ENCODE measurements at places on chromosomes 11 and 22.

DNA sequence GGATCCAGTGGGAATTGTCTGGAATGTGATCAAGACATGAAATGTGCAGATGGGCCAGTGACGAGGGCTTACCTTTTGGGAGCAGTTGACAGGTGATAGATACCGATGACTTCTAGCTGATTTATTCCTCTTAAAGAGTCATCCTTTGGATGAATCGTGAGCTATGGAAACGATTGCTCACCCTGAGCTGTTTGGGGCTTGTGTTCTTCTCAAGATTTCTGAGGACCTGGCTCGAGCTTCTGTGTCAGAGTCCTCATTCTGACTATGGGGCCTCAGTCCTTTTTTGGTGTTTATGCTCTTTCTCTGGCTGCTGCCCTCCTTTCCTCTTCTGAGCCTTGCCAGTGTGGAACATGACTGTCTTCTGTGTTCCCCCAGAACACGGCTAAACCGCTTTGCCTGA, 11.9 kb upstream of the AMPD3 start:
- DNase-seq, result no peak

- no peak for DNase-seq
These were observed 40.9 kb downstream of the NAV2 start for GRCh38 chr11:19753451-19754106.

GRCh38 chr11:95700471-95700817, 89.1 kb downstream of the FAM76B start:
- no peak for DNase-seq

DNA sequence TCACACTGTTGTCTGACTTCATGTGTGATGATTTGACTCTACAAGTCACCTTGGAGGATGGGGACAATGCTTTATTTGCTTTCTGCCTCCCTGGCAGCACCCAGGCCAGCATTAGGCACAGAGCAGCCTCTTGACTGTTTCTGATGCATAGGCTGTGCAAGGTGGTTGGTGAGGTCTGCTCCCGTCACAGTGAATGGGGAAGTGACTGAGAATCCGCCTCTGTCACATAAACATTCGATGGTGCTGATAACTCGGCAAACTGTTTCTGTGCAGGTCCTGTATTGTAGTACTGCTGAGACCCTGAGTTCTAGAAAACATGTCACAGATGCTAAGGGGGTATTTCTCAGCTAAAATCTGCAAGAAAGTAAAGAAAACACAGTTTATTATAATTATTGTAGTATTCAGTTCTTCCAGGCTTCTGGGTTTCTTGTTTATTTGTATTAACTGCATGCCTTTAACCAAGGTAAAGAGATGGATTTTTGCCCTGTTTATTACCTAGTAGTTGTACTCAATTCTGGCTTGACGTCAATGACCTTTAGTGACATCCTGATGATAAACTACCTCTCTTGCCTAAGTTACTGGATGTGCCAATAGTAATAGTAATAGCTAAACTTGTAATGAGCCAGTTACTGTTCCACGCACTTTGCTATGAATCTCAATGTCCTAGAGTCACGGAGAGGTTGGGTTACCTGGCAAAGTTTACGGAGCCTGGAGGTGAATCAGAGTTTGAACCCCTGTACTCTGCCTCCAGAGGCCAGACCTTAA, 24.8 kb upstream of the RCN1 start:
- no peak for DNase-seq

DNA sequence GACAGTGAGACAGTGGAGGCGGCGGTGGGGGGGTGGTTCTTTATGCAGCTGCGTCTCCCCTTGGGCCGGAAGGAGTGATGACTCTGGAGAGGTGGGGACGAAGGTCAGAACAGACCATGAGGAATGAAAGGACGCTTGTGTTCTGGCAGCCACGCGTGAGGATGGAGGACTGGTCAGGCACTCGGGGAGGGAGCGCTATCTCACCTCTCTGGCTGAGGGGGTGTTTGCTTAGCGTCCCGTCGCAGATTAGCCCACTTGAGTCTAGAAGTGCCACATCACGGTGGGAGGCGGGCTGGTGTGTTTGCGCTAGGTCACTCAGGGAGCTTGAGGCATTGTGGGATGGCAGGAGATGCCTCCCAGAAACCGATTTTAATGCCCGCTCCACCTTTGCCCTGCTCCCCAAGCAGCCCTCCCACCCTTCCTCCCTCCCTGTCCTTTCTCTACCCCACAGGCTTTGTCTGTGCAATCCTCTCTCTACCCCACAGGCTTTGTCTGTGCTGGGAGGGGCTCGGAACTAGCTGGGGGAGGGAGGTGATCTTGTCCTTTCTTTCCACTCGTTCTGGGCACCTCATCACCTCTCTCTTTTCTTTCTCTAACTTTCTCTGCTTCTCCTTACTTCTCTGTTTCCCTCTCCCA, 97.8 kb downstream of the PKNOX2 start:
- no peak for DNase-seq

DNA sequence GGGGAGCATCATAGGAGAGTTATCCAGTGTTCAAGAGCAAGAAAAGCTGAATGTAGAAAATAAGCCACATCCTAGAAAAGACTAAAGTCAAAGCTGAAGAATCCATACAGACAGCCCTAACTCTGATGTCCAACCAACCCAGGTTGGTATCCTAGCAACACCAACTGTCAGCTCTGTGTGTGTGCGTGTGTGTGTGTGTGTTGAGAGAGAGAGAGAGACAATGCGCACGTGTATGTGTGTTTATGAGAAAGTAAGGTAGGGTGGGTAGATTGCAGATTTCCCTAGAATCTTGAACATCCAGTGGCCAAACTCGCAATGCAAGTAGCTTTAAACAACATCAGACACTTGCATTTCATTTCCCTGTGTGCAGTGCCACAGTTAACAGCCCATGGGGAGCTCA, 274.9 kb downstream of the FAM181B start:
- no peak for DNase-seq

DNA sequence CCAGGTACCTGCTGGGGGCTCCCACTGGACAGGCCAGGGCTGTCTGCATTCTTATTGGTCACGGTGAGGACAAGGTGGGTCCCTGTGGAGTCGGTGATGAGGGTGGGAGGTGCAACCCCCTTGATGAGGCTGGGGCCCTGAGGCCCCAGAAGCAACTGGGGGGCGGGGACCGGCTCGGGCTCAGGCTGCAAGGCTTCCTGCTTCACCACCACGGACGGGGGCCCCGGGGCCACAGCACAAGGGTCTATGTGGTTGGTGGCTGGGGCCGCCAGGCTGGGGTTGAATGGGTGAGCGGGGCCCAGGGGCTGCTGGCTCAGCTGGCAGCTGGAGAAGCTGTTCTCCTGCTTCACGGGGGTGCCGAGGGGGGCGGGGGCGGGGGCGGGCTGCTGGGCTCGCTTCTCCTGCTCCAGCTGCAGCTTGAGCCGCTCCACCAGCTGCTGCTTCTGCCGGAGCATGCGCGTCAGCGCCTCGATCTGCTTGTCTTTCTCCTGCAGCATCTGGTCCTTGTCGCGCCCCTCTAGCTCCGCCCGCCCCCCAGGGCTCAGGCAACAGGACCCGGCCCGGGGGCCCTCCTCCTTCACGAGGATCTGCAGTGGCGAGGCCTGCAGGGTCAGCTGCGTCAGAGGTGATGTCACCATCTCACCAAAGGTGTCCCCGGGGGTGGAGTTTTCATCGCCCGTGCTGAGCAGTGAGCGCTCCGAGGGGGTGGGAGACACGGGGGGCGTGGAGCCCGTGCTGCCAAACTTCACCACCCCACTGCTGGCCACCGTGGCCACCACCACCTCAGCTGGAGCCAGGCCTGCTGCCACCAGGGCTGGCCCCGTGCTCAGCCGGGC, 48.2 kb downstream of the SGSM3 start:
- DNase-seq, result no peak

- no peak for DNase-seq
These were observed 186.1 kb downstream of the SHANK2 start for GRCh38 chr11:71066311-71066710.

DNA sequence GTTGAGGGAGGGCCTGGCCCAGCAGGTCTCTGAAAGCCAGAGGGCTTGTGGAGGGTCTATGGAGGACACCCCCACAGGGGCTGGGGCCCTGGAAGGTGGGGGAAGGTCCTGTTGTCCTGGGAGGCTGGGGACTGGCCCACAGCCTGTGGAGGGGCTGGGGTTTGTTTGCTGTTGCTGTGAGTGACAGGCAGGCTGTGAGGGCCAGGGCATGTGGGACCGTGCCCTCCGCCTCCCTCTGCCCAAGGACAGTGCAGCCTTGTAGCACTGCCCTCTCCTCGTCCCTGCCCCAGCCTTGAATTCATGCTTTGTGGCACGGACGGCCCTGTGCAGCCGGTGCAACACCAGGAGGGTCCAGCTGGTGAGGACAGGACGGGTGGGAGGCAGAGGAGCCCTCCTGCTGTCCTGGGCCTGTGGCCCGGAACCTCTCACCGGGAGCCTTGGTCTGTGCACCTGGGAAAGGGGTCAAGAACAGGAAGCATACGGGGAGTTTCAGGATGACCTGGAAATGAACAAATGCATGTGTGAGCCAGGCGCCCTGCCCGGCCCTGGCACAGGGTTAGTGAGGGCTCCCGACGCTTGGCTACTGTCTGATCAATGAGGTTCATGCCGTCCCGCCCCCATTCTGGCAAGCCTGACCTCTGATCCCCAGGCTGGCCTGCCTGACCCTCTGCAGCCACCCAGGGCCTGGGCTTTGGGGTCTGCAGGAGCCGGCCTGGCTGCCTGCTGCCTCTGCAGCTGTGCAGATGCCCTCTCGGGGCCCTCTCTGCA, 37.4 kb upstream of the PRODH start:
- DNase-seq, result no peak

DNA sequence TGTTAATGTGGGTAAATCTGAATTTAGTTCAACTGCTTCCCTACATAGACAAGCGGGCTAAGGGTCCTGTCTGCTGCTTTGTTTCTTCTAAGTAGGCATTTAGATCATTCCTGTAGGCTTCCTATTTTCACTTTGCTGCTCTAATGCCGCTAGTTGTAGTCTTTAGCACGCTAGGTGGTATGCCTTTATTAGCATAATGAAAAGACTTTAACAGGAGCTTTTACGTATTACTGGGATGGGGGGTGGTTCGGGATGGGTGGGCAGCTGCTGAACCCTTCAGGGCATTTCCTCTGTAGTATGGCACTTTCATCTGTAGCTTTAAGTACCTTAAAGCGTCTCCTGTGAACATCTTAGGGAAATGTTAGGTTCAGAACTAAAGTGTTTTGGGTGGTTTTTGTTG, 85.3 kb downstream of the GGT1 start:
- DNase-seq, result no peak

DNA sequence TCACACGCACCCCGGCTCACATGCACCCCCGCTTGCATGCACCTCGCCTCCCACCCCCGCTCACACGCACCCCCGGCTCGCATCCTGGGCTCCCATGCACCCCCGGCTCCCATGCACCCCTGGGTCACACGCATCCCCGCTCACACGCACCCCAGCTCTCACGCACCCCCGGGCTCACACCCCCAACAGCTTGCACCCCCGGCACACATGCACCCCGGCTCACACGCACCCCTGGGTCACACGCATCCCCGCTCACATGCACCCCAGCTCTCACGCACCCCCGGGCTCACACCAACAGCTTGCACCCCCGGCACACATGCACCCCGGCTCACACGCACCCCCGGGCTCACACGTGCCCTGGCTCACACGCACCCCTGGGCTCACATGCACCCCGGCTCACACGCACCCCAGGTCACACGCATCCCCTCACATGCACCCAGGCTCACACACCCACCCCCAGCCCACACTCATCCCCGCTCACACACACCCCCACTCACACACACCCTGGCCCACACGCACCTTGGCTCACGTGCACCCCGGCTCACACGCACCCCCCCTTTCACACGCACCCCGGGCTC, 16.2 kb downstream of the TSPAN4 start:
- no peak for DNase-seq

- no peak for DNase-seq
These were observed at the start of gene KCNA4 for GRCh38 chr11:30016588-30017363. KCNA4 (minus strand) TSS chr11:30017030; CDS start chr11:30012678, 4,352 bp downstream.

- no peak for DNase-seq
These were observed 44.1 kb upstream of the CCDC188 start for GRCh38 chr22:20194681-20195593.

DNA sequence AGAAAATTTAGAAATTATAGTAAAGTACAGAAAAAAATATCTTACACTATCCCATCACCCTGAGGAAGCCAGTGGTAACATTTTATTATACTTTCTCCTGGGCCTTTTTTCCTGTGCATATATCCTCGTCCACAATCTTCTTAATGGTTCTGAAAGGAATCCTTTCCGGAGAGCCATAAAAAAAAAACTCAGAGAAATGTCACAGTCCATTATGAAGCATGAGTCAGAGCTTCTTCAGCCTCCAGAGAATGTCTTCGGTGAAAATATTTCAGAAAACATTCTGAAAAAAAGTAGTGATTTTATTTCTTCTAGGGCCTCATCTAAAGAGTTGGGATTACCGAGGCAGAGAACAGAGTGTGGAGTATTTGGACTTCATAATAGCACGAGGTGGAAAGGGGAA, 163.4 kb downstream of the INSC start:
- DNase-seq, result no peak

DNA sequence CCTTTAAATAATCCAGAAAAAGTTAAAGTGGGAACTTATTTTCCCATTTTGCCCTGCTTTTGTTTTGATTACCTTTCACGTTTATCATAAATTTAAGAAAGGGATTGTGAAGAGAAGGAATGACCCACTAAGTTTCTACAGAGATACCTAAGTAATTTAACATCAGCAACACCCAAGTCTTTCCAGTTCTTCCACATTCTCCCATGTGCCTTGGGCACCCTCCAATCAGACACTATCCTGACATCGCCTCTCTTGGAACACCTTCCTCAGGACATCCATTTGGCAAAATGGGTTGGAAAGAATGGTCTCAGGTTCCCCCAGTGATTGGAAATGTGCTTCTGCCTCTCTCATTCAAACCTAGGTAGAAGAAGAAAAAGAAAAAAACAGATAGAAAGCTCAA, 6.3 kb downstream of the BBOX1 start:
- DNase-seq, result no peak

- DNase-seq, result no peak
These were observed 40.3 kb upstream of the TSKU start for GRCh38 chr11:76742902-76743301.

DNA sequence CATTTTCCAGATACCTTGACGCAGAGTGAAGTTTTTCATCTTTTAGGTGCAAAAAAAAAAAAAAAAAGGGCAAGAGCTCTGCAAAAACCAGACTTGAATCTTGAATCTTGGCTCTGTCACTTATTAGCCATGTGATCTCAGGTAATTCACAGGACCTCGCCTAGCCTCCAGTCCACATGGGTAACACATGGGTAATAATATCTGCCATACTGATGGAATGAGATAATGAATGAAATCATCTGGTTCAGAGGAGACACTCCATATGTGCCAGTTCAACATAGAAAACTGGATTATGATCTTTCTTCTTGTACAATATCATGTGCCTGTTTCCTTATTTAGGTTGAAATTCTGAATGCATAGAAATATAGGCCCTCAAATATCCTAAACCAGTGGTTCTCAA, 8.6 kb upstream of the AMOTL1 start:
- no peak for DNase-seq

- no peak for DNase-seq
These were observed 5.3 kb downstream of the SPTBN2 start for GRCh38 chr11:66723693-66724092.
